ENCODE measurements at places on chromosomes 2 and 18.

DNA sequence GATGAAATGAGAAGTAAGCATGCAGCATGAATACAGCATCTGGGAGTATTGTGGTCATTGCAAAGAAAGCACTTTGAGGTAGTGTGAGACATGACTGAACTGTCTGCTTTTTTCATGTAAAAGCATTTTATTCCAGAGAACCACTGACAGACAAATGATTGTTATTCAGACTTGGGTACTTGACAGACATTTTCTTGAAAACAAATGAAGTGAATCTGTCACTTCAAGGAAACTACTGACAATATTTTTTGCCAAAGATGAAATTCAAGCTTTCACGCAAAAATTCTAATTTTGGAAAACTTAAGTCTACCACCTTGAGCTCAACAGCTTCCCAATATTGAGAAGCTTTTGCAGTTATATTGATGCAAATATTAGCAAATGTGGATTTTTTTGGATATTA is 255.7 kb downstream of the ARL6IP6 start:
- no peak for DNase-seq

DNA sequence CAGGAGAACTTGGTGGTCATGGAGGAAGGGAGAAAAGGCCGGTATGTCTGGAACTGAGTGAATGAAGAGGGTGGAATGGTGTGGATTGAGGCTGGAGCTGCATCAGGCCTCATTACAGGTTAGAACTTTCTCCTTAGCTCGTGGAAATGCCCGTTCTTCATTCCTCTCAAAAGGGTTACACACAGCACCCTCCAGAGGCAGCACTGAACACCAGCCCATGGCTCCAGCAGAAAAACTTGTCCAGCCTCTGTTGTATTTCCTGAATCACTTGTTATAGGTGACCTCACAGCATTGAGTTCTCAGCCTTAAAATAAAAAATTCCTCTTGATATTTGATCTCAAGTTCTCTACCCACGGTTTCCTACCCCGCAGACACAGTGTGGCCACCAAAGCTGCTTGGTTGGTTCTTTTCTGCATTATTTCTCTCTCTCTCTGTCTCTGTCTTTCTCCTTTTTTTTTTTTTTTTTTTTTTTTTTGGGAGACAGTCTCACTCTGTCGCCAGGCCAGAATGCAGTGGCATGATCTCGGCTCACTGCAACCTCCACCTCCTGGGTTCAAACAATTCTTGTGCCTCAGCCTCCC is 89.6 kb downstream of the ITGB1BP1 start:
- DNase-seq = no peak

- no peak for DNase-seq
Observed at GRCh38 chr2:107760620-107761364, 65.9 kb upstream of the RGPD4 start.

GRCh38 chr2:145356056-145356455 is 836.1 kb upstream of the ZEB2 start:
- no peak for DNase-seq

GRCh38 chr2:86087936-86088850 is 17.5 kb downstream of the POLR1A start:
- no peak for DNase-seq

GRCh38 chr2:112949456-112949855 is 28.4 kb upstream of the IL36G start:
- no peak for DNase-seq

- no peak for DNase-seq
Observed at GRCh38 chr2:44553456-44553855, 191.7 kb downstream of the CAMKMT start.

DNA sequence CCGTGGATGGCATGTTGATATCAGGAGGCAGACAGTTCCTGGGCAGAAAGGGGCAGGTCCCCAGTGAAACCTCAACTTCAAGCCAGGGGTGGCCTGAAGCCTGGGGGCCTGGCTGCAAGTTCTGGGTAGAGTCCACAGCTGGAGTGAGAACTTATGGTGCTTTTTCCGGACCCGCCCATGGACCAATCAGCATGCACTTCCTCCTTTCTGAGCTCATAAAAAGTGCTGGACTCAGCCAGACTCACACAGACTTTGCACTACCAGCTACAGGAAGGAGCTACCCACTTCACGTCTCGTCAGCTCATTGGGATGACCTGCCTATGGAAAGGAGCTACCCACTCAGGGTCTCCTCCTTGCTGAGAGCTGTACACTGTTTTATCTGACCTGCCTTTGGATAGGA is 183.1 kb upstream of the MC4R start:
- no peak for DNase-seq

DNA sequence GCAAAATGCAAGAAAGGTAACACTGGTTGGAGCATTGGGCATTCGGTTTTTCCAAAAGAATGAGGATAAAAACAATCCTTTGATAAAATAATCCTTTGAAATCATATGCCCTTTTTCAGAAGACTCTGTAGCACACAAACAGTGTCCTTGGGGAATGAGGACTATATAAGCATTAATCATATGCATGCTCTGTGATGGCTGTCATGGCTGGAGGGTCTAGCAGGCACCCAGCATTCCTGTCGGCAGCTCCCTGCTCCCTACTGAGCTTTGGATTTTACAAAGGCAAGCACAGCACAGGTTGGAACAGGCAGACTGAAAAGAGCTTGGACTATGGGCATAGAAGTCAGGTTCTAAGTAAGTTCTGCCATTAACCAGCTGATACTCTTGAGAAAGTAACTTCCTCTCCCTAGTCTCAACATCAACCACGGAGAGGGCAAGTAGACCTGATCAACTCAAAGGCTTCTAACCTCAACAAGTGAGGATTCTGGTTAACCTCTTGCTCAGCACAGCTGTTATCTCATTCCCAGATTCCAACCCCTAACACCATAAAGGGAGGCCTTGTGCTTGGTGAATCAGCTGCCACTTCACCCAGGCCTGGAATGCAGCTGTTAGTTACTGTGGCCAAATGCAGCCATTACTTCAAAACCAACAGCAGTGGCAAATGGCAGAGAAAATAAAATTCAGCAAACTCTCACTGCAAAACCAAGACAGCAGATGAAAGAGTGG is 29.5 kb downstream of the GALNT14 start:
- DNase-seq = no peak

DNA sequence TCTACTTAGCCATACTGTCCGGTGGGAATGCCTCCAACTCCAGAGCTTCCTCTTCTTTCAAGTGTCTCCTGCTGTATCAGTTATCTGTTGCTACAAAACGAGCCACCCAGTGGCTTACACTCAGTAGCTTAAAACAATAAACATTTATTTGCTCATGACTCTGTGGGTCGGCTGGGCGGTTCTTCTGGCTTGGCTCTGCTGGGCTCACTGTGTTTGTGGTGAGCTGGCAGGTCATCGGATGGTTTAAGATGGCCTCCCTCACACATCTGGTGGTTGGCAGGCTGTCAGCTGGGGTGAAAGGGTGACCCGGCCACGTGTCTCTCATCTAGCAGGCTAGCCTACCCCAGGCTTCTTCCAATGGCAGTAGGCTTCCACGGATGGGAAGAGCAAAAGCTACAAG is 122.4 kb upstream of the SLC1A4 start:
- DNase-seq = no peak

- no peak for DNase-seq
Observed at GRCh38 chr2:233329489-233330135, 22.0 kb downstream of the SAG start.

DNA sequence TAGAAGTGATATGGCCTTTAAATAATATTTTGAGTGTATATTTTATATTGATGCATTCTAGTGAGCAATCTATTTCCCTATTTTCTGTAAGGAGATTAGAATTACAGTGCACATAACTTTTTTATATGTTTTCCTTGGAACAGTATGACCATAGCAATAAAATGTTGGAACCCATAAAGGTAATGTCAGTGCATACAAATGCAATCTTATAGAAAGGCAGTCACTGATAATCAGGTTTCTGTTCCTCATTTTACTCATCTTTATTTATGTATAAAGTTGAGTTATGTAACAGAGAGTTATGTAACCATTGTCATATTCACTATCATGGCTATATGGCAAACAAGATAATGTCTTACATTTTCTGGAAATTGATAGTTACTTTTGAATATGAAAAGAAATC is 179.9 kb upstream of the NETO1 start:
- DNase-seq = no peak

DNA sequence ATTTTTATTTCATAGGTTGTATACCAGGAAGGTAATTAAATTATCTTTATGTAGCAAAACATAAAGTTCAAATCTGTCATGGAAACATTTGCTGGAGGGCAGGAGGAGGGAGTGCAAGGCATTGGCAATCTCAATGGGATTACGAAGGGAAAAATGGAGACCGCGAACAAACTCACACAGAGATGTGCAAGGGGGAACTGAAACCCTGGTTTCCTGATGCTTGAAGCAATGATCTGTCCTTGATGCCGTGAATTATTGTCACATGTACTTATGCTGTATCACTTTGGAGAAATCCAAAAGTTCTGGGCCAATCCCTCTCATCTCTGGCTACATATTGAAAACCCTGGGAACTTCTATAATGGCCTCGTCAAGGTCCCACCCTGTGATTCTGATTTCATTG is 65.0 kb upstream of the MFF start:
- DNase-seq = no peak

Data from CD4-positive, alpha-beta T cell treated with Interleukin-1 beta for 1 hour (primary cell).